ENCODE measurements at places on chromosomes 3 and 15.

GRCh38 chr3:158830391-158830790 is 28.5 kb downstream of the MFSD1 start:
- DNase-seq, result peak; percentile 45

GRCh38 chr15:71471347-71471746 is 339.0 kb upstream of the NR2E3 start:
- peak; percentile 15 for DNase-seq

GRCh38 chr3:76024640-76025039 is 239.3 kb upstream of the ZNF717 start:
- no peak for DNase-seq

DNA sequence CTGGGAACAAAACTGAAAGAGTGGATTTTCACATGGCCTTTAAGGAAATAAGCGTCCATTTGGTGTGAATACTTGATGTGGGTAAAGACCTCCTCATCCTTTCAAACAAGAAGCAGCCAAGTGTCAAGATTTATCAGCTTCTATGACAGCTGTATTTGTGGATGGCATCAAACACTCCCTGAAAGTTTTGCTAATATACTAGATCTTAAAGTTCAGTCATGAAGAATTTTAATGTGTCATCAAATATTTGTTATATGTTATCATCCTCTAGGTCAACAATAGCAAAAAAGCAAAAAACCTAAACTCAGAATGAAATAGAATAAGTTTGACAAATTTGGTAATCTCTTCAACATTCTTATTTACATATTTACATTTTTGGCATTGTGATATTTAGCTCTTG is 29.1 kb upstream of the LYSMD4 start:
- no peak for DNase-seq

GRCh38 chr3:187208159-187208558 is 10.9 kb downstream of the RTP1 start:
- peak; percentile 34 for DNase-seq

GRCh38 chr3:46372492-46373359 is 2.0 kb downstream of the CCR5 start:
- peak; percentile 32 for DNase-seq

DNA sequence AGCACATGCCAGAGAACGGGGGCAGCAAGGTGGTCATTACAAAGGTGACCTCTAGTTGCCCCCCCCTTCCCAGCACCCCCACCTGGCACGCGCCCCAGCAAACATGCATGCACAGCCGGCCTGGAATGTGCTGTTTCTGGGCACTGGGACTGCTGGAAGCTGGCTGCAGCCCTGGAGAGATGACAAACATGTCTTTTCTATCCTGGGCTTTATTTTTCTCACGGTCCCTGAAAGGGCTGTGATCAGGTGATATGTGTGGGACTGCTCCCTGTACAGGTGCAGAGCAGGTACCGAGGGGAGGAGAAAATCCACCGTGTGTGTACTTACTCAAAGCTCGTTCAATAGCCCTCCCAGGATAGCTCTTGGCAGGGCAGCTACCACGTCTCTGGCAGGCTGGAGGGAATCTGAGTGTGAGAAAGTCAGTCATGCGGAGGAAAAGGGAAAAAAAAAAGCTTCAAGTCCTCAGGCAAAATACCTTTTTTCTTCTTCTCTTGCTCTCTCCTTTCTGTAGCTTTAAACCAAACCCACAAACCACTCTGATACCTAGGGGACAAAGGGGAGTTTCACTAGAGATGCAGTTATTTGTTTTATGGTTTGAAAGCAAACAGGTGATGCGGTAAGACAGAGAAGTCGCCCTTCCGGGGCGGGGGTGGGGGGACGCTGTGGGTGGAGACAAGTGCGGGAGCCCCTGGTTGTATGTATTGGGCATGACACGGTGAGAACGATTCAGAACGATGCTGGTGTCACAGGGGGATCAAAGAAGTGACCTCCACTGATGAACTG is 5.0 kb upstream of the HES1 start:
- peak; percentile 19 for DNase-seq

GRCh38 chr3:177452831-177453450 is 255.7 kb upstream of the TBL1XR1 start:
- no peak for DNase-seq

- no peak for DNase-seq
Measured at GRCh38 chr15:59420986-59421618, 16.9 kb upstream of the FAM81A start.

All from NCI-H226 (cell line).